ENCODE measurements at places on chromosomes 11 and 22.
A peak's percentile ranks its signal among the peaks of the same experiment; 100 is the strongest.

- peak; percentile 50 for DNase-seq
Measured at GRCh38 chr11:30960387-30960992, 374.3 kb upstream of the MPPED2 start.

DNA sequence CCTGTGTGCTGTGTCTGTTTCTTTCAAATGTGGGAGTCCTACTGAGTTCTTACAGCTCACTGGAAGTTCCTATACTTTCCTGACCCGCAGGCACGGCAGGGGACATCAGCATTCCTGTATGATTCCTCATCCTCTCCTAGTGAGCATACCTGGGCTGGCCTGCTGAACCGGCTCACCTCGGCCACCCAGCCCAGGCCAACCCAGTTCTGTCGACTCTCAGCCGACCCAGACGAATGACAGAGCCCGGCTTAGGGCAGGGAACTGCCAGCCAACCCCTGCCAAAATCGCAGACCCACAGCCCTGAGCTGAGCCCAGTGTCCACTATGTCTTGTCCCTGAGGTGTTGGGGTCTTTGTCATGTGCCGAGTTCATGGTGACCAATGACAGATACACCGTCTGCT is 339.7 kb downstream of the BRD1 start:
- DNase-seq: no peak

DNA sequence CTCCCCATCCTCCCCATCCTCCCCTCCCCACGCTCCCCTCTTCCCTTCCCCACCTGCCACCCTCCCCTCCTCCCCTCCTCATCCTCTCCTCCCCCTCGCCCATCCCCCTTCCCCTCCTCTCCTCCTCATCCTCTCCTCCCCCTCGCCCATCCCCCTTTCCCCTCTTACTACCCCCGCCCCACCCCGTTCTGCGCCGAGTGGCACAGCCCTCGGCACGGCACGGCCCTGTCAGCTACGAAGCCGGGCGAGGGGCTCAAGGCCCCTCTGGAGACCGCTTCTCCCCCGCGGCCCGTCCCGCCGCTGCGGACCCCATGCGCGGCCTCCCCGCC is 449.9 kb downstream of the OPCML start:
- DNase-seq: peak; percentile 53

- peak; percentile 35 for DNase-seq
Measured at GRCh38 chr11:106087815-106088435, 10.5 kb downstream of the AASDHPPT start.

- no peak for DNase-seq
Measured at GRCh38 chr11:14255238-14255534, 103.8 kb downstream of the RRAS2 start.

DNA sequence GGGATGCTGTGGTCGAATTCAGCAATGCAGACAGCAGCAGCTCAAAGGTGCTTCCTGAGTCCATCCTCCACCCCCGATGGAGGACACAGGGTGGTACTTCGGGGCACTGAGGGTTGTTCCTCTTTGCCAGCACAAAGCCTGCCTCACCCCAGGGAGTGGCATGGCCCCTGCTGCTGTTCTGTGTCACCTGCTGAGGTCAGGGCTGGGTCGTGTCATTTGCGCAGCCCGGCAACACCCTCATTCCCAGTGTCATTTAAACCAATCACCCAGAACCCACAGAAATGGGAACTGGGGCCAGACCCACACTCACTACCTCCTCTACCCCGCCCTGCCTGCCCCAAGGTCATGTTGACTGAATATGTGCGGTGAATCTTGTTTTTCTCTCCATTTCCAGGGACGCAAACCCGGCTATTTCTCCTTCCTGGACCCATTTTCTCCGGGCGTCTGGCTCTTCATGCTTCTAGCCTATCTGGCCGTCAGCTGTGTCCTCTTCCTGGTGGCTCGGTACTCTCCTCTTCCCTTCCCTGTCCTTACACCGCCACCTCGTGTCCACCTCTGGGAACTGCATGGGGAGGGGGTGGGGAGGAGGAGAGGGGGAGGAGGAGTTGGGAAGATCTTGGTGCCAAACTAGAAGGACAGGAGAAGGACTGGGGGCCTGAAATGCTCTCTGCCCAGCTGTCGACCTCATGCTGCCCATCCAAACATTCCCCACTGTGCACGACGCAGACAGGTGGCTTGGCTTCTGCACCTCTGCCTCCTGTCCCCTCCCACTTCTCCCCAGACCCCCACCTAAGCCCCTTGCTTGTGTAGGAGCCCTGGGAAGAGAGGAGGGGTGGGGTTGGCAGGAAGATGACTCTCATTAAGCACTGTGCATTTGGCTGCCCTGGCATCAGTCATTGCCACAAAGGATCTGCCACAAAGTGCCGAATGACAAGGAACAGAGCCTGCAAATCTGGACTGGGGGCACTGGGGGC is 71.2 kb upstream of the TBCEL start:
- DNase-seq: peak; percentile 93
